Stimulated activated naive CD4-positive, alpha-beta T cell (primary cell): ENCODE measurements at places on chromosomes 13 and 19.

DNA sequence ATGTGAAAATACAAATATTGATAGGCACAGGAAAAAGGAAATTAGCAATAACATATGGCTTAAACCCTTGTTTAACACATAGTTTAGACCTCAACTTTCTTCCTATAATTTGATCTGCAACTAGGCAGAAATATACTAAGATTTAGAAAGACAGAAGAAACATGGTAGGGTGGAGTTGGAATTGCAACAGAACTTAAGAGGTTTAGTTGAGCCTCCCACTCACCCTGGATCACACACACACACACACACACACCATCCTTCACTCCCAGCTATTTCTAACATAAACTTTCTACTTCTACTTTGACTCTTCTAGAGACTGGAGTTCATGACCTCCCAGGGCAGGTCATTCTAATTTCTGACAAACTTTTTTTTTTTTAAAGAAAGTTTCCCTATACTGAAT, 47.4 kb downstream of the FLT3 start:
- no peak for DNase-seq

DNA sequence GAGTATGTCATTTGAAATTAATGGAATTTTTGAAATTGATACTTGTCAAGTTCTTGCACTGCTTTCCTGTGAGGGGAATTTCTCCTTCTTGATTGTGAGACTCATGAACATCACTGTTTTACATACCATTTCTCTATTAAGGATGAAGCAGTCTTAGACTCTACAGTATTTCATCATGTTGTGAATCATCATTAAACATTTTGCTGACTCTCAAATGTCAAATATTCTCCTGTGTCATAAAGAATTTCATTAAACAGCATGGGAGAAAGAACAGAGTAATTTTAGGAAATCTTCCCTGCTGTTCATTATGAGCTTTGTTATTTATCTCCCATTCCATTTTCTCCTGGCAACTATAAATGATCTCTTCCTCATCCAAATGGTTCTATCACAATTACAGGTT, 729.0 kb downstream of the PCDH9 start:
- DNase-seq, result no peak

GRCh38 chr13:75440100-75440499, 41.9 kb downstream of the TBC1D4 start:
- no peak for DNase-seq

GRCh38 chr13:78060966-78061365, 142.3 kb upstream of the EDNRB start:
- DNase-seq, result no peak

- no peak for DNase-seq
Observed at GRCh38 chr13:91072486-91072885, 275.0 kb upstream of the MIR17HG start.

GRCh38 chr19:12723641-12724426, at the start of gene TNPO2:
TNPO2 (minus strand) TSS chr19:12723932; CDS start chr19:12720977, 2,955 bp downstream.
- DNase-seq, result peak; percentile 61

DNA sequence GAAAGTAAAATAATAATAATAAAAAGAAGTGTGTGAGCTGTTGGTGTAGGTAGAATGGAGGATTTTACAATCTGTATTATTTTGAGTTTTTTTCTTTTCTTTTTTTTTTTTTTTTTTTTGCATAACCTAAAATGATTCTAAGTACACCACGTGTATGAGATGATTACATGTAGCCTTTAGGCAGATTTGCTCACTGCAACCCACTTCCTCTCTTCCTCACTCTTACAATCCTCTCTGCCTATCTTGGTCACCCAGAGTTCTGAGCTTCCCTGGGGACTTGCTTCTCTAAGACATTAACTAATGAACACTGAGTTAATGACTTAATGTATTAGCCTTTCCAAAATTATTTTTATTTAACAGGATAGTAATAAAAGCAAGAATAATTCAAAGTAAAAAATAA, 1169.6 kb downstream of the EFNB2 start:
- DNase-seq, result no peak

DNA sequence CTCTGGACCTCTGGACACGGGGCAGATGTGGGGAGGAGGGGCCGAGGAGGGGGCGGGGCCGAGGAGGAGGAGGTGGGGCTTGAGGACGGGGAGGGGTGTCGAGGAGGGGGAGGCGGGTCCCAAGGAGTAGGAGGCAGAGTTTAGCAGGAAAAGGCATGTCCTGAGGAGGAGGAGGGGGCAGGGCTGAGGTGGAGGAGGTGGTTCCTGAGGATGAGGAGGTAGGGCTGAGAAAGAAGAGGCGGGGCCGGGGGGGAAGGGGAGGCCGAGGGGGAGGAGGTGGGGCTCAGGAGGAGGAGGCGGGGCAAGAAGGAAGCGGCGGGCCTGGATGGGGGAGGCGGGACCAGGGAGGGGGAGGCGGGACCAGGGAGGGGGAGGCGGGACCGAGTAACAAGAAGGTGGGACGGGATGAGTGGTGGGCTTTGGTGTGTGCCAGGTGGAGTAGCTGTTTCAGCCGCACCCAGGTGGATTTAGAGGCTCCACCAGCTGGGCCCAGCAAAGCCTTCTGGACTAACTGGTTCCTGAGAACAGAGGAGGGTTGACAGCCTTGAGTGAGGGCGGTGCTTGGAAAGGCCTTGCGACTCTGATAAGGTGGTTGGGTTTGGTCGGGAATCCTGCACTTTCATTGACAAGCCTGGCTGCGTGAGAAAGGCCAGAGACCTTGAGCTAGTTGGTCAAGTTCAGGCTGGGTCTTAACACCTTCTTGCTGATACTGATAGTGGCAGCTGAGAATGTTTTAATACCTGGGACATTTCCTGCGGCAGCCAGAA, 7.7 kb downstream of the TECR start:
- DNase-seq, result peak; percentile 40

GRCh38 chr13:77916488-77916887, 2.1 kb downstream of the EDNRB start:
- DNase-seq, result no peak

DNA sequence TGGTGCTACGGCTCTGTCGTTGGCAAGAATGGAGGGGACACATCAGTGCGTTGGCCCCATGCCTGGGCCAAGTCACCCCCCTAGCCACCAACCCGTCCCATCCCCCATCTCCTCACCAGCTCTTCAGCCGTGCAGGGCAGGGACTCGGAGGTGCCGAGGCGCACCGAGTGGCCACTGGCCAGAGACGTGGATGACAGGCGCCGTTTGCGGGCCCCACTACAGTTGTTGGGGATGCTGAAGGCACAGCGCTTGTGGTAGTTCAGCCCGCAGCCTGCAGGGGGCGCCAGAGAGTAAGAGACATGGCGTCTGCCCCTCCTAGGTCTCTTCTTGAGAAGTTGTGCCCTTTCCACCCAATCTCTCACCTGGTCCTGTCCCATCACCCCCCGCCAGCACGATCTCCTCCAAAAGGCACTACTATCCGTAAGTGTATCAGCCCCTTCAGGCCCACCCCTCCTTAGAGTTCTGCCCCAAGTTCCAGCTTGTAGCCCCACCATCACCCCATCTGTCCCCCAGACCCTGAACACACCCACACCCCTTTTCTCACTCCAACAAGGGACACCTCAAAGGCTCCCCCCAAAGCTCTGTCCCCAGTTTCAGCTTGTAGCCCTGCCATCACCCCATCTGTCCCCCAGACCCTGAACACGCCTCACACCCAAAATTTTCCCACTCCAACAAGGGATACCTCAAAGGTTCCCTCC, 12.4 kb downstream of the PRKD2 start:
- peak; percentile 52 for DNase-seq

GRCh38 chr13:45333977-45334922, 6.7 kb downstream of the TPT1 start:
- DNase-seq, result peak; percentile 47

GRCh38 chr13:113883314-113883811, 19.5 kb upstream of the GAS6 start:
- no peak for DNase-seq

GRCh38 chr19:3033595-3034405, 4.7 kb upstream of the TLE2 start:
- no peak for DNase-seq

- DNase-seq, result no peak
Observed at GRCh38 chr13:51612867-51613266, 28.6 kb downstream of the WDFY2 start.

GRCh38 chr13:42401376-42401775, 129.4 kb downstream of the AKAP11 start:
- DNase-seq, result no peak

- DNase-seq, result no peak
Observed at GRCh38 chr13:100580045-100580444, 8.5 kb downstream of the GGACT start.

DNA sequence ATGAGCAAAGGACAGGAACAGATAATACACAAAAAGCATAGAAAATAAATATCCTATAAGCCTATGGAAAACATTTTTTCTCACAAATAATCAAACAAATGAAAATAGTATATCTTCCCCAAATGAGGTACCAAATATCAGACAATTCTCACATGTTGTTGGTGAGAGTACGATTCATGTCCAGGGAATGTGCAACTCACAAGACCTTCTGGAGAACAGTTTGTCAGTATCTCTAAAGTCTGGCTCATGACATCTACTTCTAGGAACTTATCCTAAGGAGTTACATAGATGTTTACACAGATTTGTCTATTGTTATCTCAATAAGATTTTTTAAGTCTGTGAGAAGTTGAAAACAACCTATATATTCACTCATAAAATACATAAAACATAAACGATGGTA, 80.3 kb upstream of the ARHGEF7 start:
- no peak for DNase-seq

DNA sequence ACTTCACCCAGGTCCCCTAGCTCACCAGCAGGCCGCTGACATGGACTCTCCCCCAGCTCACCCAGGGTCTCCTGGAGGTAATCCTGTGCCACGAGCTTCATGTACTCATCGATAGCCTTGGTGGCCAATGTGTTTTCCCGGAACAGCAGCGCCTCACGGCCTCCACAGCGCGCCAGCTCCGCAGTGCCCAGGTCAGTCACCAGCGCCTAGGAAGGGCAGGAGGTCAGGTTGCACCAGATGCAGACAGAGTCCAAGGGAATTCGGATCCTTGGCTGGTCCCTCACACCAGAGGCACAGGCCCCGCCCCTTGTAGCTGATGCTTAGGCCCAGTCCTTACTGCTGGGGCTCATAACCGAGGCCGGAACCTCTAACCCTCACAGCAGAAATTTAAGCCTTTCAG, 6.7 kb upstream of the WIZ start:
- DNase-seq, result no peak
